ENCODE measurements at places on chromosomes 12 and 14.

DNA sequence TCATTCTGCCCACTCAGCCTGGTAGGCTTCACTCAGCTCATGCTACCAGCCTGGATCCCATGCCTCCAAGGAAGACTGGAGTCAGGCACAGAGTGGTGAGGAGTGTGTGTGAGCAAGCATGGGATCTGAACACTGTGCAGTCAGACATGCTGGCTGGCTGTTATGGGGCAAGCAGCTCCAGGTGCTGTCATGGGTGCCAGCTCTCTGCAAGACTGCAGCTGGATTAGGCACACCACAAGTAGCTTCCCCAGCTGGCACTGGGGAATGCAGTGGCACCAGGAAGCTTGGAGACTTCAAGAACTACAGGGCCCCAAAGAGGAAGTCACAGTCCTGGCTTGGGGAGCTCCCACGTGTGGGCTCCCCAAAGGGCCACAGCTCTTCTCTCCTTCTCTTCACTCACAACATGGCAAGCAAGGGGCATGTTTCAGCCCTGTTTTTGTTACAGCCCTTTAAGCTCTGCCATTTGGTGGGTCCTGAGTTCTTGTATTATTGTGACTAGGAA lies 202.5 kb downstream of the VRK1 start:
- no peak for DNase-seq

DNA sequence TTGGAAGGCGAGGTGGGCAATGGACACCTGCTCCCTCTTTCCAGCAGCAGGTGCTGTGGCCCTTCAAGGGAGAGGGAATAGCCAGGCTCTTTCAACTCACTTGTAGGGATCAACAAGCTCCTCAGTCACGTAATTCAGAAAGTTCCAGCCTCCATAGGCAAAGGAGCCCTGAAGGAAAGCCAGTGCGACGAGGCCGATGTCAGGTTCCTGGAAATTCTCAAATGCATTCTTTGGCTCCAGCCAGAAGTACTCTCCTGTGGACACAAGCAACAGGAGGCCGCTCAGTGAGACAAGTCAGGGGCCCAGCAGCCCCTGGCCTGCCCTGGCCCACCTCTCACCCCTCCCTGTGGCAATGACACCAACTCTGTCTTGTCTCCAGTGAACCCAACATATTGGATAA lies 21.3 kb upstream of the CEBPE start:
- no peak for DNase-seq

GRCh38 chr14:55533960-55534359 lies 46.0 kb upstream of the KTN1 start:
- DNase-seq, result no peak

GRCh38 chr12:126950266-126950665 lies 1316.7 kb upstream of the TMEM132C start:
- no peak for DNase-seq

DNA sequence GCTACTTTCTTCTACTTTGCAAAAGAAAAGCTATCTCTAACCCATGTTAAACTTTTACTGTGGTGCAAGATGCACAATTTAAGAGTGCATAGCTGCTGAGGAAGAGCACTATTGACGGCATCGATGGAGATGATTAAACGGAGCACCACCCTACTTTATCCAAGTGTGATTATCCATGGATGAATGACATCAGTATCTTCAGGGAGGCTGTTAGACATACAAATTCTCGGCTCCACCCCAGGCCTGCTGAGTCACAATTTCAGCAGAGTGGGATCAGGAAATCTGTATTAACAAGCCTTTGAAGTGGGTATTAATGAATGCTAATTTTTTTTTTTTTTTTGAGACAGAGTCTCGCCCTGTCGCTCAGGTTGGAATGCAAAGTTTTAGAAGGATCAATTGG lies 16.2 kb downstream of the SLC2A14 start:
- DNase-seq, result no peak

DNA sequence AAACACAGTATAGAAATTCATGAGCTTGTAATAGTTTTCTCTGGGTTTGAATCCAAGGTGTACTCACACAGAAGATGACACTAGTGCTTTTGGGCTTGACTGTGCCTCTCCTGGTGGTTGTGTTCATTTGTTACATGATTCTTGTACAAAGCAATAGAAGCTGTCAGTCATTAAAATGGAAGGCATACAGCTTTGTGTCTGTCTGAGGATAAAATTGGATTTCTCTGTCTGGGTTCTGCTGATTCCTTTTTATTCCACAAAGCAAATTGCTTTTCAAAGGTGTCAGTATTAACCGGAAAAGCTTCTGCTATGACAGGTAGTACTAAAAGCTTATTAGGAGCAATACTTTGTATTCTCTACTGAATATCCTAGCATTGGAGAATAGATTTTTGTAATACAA lies 361.2 kb downstream of the SLC6A15 start:
- no peak for DNase-seq

- no peak for DNase-seq
These were observed 68.4 kb downstream of the SYT1 start for GRCh38 chr12:78933014-78933413.

DNA sequence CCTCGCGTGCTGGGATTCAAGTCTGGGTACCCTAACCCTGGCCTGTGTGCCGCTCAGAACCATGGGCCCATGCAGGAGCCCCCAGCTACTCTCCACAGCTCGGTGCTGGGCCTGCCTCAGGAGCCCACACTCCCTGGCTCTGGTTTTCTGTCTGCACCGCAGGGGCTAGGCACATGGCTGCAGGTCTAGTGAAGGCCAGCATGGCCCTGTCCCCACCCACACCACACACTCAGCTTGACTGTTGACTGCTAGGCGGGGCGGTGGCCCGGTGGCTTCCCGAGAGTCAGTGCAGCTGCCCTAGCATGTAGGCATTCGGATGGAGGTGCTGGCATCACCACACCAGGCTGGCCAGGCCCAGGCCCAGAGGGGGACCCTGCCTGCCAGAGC lies 7.9 kb downstream of the INF2 start:
- no peak for DNase-seq

DNA sequence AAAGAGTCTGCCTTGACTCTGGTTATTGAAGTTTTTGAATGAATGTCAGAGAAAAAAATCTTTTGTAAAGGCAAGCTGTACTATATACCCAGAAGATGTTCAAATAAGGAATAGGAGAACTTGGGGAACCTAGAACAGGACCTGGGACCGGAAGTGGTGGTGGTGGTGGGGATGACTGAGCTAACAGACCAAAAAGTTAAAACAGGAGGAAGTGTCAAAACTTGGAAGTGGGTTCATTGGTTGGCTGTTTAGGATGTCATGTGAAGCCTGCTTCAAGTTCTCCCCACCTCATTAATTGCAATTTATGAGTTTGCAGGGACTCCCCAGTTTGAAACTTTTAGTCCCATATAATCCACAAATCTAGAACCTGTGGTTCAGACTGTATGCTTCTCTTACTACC lies 26.2 kb downstream of the PLXNC1 start:
- no peak for DNase-seq

GRCh38 chr12:109385339-109386058 lies 37.8 kb downstream of the MYO1H start:
- DNase-seq, result peak; percentile 62

GRCh38 chr14:33933386-33933933 lies 17.4 kb downstream of the EGLN3 start:
- DNase-seq, result no peak

DNA sequence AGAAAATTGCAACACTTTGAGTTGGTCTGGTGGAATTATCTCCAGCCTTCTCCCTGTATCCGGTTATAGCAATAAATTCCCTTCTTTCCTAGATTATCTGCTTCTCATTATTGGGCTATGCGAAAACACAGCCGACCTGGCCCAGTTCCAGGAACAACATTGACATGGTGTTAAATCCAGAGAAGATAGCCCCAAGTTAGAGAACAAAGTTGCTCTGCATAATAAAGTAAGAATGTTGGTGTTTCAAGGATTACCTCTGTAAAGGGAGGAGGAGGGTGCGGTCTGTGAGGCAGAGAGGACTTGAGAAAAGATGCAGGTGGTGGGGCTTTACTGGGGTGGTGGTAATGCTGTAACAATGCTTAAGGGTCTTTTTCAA lies 12.1 kb downstream of the TCL1A start:
- DNase-seq, result peak; percentile 6

DNA sequence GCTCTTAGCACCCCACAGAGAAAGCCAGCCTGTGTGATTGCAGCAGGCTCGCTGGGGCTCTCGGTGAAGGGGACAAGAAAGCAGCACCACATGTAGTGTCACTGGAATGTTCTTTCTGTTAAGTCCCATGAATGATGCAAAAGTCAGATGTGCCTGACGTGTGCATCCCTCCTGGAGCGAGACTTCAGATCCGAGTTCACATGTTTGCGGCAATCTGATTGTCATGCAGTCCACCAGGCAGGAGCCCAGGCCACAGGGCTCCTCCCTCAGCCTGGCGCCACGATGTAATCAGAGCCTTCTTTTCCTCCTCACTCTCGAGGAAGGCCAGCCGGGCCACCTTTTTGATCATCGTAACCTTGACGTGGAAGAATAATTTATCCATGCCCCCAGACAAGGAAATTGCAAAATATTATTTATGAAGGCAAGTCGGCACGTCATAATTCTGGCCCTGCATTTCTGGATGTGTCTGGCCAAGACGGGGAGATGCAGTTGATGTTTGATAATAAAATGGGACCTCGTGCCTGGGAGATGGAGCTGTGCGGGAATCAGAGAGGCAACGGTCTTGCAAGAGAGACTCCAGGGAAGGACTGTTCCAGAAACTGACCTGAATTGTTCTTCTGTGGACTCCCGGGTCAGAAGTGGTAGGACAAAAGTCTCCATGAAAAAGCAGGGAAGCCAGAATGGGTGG lies 214.6 kb downstream of the PHETA1 start:
- no peak for DNase-seq

DNA sequence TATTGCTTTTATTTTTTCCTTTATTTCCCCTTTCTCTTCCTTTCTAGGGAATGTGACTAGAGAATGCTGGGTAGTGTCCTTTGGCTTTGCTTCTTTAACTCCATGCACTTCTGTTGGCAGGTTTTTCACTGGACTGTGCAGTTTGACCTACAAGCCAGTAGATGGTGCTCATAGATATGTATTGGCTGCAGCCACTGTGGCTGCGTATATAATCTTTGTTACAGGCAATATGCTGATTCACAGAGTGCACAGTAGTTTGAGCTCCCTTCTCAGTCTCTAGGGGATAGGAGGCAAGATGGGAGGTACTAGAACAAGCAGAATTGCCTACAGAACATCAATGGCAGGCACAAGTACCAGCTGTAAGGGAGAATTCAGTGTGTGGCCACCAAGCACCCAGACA lies 503.5 kb downstream of the LRFN5 start:
- peak; percentile 67 for DNase-seq

DNA sequence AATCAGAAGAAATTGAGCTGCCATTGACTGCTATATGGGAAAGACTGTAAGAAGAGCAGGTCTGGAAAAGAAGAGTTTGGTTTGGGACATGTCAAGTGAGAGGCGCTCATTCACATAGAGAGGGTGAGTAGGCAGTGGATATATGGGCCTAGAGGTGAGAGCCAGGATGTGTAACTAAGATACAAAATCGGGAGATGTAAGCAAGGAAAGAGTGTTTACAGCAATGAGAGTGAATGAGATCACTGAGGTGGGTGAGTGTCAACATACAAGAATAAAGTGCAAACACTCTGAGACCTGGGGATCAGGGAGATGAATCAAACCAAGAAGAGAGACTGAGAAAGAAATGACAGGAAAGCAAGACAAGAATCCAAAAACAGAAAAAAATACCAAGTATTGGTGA lies 58.0 kb upstream of the RTRAF start:
- DNase-seq, result no peak

DNA sequence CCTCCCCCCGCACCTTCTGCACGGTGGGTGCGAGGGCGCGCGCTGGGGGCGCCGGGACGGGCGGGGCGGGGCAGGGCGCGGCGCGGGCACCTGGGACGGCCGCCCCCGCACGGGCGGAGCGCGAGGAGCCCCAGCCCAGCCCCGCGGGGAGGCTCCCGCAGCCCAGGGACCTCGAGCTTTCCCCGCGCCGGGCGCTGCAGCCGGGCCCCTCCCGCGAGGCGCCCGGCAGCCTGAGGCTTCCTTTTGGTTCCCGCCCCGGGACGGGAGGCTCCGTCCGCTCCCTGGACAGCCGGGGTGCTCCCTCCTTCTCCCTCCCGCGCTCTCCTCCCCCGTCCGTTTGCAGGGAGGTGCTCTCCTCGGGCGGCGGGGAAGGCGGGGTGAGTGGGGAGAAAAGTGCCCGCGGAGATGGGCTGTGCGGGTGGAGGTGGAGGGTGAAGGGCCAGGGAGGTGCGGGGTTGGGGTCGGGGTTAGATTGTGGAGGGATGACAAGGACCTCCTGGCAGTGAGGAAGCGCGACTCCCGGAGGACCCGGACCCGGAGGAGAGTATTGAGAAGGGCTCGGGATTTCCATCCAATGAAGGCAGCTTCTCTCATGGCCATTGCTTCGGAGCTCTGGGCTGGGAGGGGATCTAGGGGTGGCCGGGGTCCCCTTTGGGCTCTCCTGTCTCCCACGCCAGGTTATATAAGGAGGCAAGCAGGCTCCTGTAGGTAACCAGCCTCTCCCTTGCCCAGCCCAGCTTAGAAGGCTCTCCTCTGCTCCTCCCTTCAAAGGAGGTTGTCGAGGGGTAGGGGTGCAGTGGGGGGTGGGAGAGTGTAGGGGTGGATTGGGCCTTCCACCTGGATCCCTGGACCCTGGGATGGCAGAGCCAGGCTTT lies 645 bp downstream of the JDP2 start:
- no peak for DNase-seq

DNA sequence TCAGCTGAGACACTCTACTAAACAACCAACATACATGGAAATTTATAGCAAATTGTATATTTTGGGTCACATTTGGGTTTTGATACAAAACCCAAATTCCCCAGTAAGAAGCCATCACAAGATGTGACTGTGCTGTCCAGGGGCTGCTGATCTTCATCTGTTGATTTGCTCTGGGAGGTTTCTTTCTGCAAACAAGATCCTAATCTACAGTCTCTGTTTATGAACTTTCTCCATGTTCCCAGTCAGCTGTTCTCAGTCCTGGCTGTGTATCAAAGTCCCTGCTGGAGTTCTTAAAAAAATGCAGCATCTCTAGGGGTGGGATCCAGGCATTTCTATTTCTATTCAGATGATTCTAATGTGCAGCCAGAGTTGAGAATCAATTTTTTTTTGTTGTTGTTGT lies 85.1 kb downstream of the ATP23 start:
- peak; percentile 4 for DNase-seq

DNA sequence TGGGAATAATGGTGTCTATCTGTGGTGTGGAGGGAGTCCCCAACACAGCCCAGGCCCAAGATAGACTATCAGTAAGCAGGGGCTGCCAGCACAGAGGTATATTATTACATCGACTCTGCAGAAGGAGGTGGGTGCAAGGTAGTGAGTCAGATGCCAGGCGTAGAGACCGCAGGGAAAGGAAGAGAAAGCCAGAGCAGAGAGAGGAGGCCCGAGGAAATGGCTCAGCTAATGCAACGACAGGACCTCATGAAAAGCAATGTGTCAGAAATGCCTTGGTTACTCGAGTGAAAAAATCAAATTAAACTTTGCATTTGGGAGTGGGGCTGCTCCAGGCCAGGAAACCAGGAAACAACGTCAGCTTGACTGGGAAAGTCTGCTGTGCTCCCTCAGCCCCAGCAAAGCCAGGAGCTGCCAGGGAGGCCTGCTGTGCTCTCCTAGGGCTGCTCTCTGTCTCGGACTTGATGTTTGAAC lies 173.2 kb downstream of the SUDS3 start:
- DNase-seq, result no peak

- DNase-seq, result no peak
These were observed 56.7 kb upstream of the GALNT9 start for GRCh38 chr12:132385923-132386751.

- no peak for DNase-seq
These were observed 10.9 kb upstream of the NGB start for GRCh38 chr14:77281852-77282410.
